ENCODE measurements at places on chromosomes 4 and X.

GRCh38 chr4:150983851-150984250 lies 31.2 kb downstream of the LRBA start:
- H3K36me3 ChIP-seq = peaks cover 42% of the 10 kb centered on the region
- H3K4me1 ChIP-seq = peaks cover 61% of the 10 kb centered on the region
- DNase-seq = no peak
- H3K27me3 ChIP-seq = no peaks in the 10 kb centered on the region
- no peak overlapping the region for H3K4me3 ChIP-seq
- H3K27ac ChIP-seq = no peak overlapping the region

DNA sequence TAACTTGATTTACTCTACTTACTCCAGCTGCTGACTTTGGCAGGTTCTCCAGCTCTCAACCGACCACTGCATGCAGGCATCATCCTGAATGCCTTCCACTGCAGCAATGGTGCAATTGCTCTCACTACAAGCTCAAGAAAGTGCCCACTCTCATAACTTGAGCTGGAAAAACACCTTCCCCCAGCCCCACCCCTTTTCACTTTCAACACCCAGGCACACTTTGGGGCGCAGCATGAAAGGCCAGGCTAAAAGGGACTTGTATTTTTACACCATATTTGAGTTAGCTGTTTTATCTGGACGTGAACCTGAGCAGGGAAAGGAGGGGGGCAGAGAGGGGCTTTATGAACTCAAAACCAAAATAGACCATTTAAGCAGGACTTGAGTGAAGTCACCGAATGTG lies 274.5 kb downstream of the RAB28 start:
- no peaks in the 10 kb centered on the region for H3K4me1 ChIP-seq
- no peaks in the 10 kb centered on the region for H3K36me3 ChIP-seq
- no peak overlapping the region for H3K4me3 ChIP-seq
- no peak for DNase-seq
- H3K27ac ChIP-seq = no peak overlapping the region

DNA sequence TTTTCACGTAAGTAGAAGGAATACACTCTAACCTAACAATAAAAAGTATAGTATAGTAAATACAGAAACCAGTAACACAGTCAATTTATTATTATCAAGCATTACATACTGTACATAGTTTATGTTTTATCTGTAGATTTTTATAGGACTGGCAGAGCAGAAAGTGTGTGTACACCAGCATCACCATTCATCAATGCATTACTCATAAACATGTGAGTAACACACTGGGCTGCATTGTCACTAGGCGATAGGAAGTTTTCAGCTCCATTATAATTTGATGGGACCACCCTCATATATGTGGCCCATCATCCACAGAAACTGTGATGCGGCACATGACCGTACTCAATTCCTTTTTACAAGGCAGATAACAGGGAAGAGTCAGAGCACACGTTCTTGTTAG lies 137.8 kb upstream of the RBPJ start:
- no peak overlapping the region for H3K27ac ChIP-seq
- peaks cover 18% of the 10 kb centered on the region for H3K4me1 ChIP-seq
- no peak overlapping the region for H3K4me3 ChIP-seq
- no peaks in the 10 kb centered on the region for H3K27me3 ChIP-seq
- H3K36me3 ChIP-seq = no peaks in the 10 kb centered on the region

DNA sequence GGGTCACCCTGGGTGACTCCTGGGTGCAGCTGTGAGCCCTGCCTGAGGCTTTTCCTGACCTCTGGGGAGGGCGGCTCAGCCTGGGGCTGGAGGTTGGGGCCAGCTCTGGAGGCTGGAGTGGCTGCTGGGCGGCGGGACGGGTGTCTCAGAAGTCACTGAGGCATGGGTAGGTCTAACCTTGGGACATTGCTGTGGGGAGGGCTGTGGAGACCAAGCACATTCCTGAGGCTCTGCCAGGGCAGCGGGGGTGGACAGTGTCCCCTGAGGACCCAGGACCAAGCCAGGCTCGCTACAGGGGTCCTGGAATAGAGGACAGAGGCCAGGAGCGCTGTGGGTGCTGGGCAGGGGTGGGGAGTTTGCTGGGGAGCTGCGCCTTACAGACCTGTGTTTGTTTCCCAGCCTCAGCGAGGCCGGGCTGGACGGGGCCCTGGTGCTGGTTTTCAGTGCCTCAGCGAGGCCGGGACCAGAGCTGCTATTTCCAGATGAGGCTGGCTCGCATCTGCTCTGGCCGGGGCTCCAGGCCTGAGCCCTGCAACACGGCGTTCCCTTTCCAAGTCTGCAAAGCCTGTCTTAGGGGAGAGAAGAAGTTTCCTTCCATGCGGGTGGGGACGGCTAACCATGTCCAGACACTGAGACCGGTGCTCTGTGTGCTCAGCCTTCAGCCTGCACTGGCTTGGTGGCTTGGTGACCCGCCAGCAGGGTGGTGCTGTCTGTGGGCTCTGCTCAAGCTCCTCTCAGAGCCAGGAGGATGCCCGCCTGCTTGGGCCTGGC lies 3.0 kb upstream of the SLC25A6 start:
- peaks cover 41% of the 10 kb centered on the region for H3K4me1 ChIP-seq
- H3K4me3 ChIP-seq = peak overlapping the region; percentile 55
- no peaks in the 10 kb centered on the region for H3K27me3 ChIP-seq
- peak; percentile 28 for DNase-seq

DNA sequence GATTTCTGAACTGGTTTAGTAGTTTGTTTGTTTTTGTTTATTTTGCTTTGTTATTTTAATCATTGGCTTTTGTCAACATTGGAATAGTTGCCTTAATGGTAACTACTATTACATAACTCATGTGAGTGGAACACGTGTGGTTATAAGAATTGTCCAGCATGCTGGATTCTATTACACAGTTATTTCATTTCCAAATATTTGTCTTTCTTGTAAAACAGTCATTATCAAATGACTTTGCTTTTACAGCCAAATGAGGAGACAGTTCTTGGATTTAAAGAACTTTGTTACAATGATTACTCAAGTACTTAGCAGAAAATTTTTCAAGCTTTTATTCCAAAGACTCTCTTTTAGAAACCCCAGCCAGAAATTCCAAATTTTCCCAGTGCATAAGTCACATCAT lies 516.1 kb upstream of the MAGEB2 start:
- no peak overlapping the region for H3K4me3 ChIP-seq
- H3K36me3 ChIP-seq = no peaks in the 10 kb centered on the region
- H3K4me1 ChIP-seq = no peaks in the 10 kb centered on the region
- peaks cover 8% of the 10 kb centered on the region for H3K27me3 ChIP-seq
- DNase-seq = no peak

- peaks cover 21% of the 10 kb centered on the region for H3K36me3 ChIP-seq
- H3K27ac ChIP-seq = peak overlapping the region; percentile 96
- peaks cover 82% of the 10 kb centered on the region for H3K27me3 ChIP-seq
- peak overlapping the region; percentile 80 for H3K4me3 ChIP-seq
- peaks cover 59% of the 10 kb centered on the region for H3K4me1 ChIP-seq
- DNase-seq = no peak
These were observed 3.5 kb upstream of the TMSB4X start for GRCh38 chrX:12971282-12972003.

GRCh38 chrX:129726307-129727111 lies 12.3 kb upstream of the XPNPEP2 start:
- H3K4me1 ChIP-seq = peaks cover 17% of the 10 kb centered on the region

GRCh38 chr4:7798178-7798995 lies 141.3 kb downstream of the AFAP1 start:
- H3K4me1 ChIP-seq = peaks cover 13% of the 10 kb centered on the region
- no peak overlapping the region for H3K4me3 ChIP-seq
- peaks cover 45% of the 10 kb centered on the region for H3K36me3 ChIP-seq
- no peak overlapping the region for H3K27ac ChIP-seq
- no peaks in the 10 kb centered on the region for H3K27me3 ChIP-seq

DNA sequence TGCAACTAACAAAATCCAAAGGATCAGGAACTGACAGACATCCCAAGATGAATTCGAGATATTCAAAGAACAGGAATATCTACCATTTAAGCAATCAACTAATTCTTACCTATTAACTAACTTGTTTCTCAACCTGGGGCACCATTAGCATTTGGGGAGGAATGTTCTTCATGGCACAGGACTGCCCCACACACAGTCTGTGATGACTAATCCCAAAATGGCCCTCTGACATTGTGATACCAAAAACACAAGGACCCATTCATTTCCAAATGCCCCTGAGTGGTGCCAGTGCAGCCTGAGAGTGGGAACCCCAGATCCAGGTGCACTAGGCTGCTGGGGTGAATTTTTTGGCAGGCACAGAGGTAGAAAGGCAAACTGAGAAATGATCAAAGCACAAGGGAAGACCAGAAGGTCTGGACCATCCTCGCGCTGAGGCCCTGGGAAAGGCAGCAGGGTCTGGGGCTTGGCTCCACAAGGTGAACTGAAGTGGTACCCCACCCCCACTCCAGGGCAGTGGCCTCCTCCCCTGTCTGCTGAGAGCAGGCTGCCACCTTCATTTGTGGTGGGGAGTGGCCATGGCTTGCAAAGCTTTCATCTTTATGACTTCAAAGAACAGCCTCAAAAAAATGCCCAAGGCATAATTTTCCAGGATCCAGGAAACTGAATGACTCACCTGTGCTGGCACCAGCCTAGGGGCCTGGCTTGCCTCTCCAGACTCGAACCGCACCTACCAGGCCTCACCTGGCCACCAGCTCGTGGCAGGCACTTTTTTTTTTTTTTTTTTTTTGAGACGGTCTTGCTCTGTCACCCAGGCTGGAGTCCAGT lies 122.4 kb downstream of the BCOR start:
- no peaks in the 10 kb centered on the region for H3K36me3 ChIP-seq
- DNase-seq = no peak
- no peak overlapping the region for H3K27ac ChIP-seq
- H3K4me1 ChIP-seq = peaks cover 3% of the 10 kb centered on the region
- H3K27me3 ChIP-seq = peaks cover 32% of the 10 kb centered on the region
- H3K4me3 ChIP-seq = no peak overlapping the region

GRCh38 chr4:98963538-98964433 lies 31.7 kb upstream of the METAP1 start:
- no peak overlapping the region for H3K27ac ChIP-seq
- no peak for DNase-seq
- H3K36me3 ChIP-seq = no peaks in the 10 kb centered on the region

- H3K4me3 ChIP-seq = no peak overlapping the region
- H3K4me1 ChIP-seq = no peaks in the 10 kb centered on the region
- H3K27ac ChIP-seq = no peak overlapping the region
These were observed 300.2 kb upstream of the VCX start for GRCh38 chrX:7542587-7543380.

GRCh38 chrX:72120837-72121236 lies 10.9 kb downstream of the RTL5 start:
- H3K4me3 ChIP-seq = no peak overlapping the region
- no peak overlapping the region for H3K27ac ChIP-seq
- H3K27me3 ChIP-seq = peaks cover 81% of the 10 kb centered on the region
- H3K4me1 ChIP-seq = peaks cover 31% of the 10 kb centered on the region

GRCh38 chrX:39823854-39824253 lies 273.9 kb downstream of the BCOR start:
- H3K27me3 ChIP-seq = peaks cover 65% of the 10 kb centered on the region
- no peaks in the 10 kb centered on the region for H3K36me3 ChIP-seq
- H3K27ac ChIP-seq = no peak overlapping the region
- DNase-seq = no peak
- no peaks in the 10 kb centered on the region for H3K4me1 ChIP-seq

- no peak for DNase-seq
- no peaks in the 10 kb centered on the region for H3K27me3 ChIP-seq
- H3K36me3 ChIP-seq = peaks cover 37% of the 10 kb centered on the region
- no peak overlapping the region for H3K27ac ChIP-seq
These were observed 8.4 kb upstream of the ASMT start for GRCh38 chrX:1606496-1606895.

DNA sequence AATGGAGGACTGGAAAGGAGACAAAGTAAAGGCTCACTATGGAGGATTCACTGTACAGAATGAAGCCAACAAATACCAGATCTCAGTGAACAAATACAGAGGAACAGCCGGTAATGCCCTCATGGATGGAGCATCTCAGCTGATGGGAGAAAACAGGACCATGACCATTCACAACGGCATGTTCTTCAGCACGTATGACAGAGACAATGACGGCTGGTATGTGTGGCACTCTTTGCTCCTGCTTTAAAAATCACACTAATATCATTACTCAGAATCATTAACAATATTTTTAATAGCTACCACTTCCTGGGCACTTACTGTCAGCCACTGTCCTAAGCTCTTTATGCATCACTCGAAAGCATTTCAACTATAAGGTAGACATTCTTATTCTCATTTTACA lies 6.8 kb downstream of the FGB start:
- no peak overlapping the region for H3K4me3 ChIP-seq
- no peaks in the 10 kb centered on the region for H3K36me3 ChIP-seq
- H3K27ac ChIP-seq = no peak overlapping the region
- peaks cover 6% of the 10 kb centered on the region for H3K27me3 ChIP-seq
- no peak for DNase-seq

DNA sequence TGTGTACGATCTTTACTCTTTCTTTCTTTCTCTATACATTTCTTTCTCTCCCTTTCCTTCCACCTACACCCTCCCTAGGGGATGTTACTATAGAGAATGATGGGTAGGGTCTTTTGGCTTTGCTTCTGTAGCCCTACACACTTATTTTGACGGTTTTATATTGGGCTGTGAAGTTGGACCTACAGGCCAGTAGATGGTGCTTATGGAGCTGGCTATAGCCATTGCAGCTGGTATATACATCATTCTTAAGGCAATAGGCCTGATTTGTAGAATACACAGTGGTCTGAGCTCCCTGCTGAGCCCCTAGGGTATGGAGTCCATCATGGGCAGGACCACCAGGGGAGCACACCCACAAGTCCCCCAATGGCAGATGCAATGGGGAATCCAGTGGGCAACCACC lies 1869.7 kb downstream of the STIM2 start:
- H3K36me3 ChIP-seq = no peaks in the 10 kb centered on the region
- H3K27ac ChIP-seq = no peak overlapping the region
- no peak for DNase-seq
- no peak overlapping the region for H3K4me3 ChIP-seq
- no peaks in the 10 kb centered on the region for H3K4me1 ChIP-seq

DNA sequence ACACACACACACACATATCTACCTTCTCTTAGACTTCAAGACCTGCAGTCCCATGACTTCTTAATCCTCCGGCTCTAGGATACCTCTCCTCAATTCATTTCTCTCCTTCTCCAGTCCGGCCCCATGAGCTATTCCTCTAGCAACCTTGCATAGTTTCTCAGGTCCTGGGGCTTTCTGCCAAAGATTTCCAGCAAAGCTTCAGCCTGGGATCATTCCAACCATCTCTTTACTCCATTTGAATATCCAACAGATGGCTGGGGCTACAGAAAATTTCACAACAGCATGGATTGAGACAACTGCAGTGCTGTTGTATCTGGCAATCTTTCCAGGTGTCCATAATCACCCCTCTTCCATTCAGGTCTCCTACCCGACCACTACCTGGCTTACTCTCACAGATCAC lies 184.1 kb downstream of the DCHS2 start:
- H3K4me3 ChIP-seq = no peak overlapping the region
- no peaks in the 10 kb centered on the region for H3K4me1 ChIP-seq
- H3K27me3 ChIP-seq = peaks cover 30% of the 10 kb centered on the region
- no peak overlapping the region for H3K27ac ChIP-seq
- H3K36me3 ChIP-seq = no peaks in the 10 kb centered on the region
- DNase-seq = no peak

GRCh38 chr4:23847158-23847557 lies 42.7 kb downstream of the PPARGC1A start:
- no peak overlapping the region for H3K27ac ChIP-seq
- DNase-seq = no peak
- no peaks in the 10 kb centered on the region for H3K27me3 ChIP-seq
- no peaks in the 10 kb centered on the region for H3K36me3 ChIP-seq
- H3K4me3 ChIP-seq = no peak overlapping the region
- H3K4me1 ChIP-seq = no peaks in the 10 kb centered on the region

- no peak overlapping the region for H3K27ac ChIP-seq
- no peak overlapping the region for H3K4me3 ChIP-seq
- no peak for DNase-seq
- no peaks in the 10 kb centered on the region for H3K36me3 ChIP-seq
- peaks cover 32% of the 10 kb centered on the region for H3K27me3 ChIP-seq
- H3K4me1 ChIP-seq = peaks cover 15% of the 10 kb centered on the region
These were observed 57.6 kb downstream of the PROM1 start for GRCh38 chr4:16026160-16026761.

All from activated T-cell treated with anti-CD3 and anti-CD28 coated beads, Interleukin-2, amount 50 U/mL, for 24 hours (primary cell).